Hematopoietic multipotent progenitor cell treated with erythropoietin and hydrocortisone succinate and interleukin-3 and kit ligand, for 6 days (in vitro differentiated cells): ENCODE measurements at places on chromosomes 7 and 10.

- no peak for DNase-seq
These were observed 140.3 kb downstream of the VIPR2 start for GRCh38 chr7:159004411-159004810.

GRCh38 chr10:3803927-3804741 is 19.1 kb upstream of the KLF6 start:
- DNase-seq, result peak; percentile 97

GRCh38 chr7:19322002-19322401 is 176.8 kb upstream of the FERD3L start:
- no peak for DNase-seq

DNA sequence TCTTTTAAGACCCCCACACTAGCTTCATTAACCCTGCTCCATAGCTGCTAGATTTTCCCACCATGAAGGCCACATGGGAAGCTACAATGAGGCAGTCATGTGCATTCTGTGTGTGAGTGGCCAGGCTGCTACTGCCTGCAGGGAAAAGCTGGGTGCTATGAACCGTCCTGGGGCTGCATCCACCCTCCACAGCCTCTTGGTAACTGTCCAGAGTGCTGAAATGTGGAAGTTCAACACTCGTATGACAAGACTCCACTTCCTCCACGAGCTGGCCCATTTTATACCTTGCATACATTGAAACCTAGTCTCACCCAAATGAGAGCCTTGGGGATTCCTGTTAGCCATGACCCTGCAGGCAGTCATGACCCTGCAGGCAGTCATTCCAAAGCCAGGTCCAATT is 59.4 kb downstream of the CUZD1 start:
- DNase-seq, result peak; percentile 72

DNA sequence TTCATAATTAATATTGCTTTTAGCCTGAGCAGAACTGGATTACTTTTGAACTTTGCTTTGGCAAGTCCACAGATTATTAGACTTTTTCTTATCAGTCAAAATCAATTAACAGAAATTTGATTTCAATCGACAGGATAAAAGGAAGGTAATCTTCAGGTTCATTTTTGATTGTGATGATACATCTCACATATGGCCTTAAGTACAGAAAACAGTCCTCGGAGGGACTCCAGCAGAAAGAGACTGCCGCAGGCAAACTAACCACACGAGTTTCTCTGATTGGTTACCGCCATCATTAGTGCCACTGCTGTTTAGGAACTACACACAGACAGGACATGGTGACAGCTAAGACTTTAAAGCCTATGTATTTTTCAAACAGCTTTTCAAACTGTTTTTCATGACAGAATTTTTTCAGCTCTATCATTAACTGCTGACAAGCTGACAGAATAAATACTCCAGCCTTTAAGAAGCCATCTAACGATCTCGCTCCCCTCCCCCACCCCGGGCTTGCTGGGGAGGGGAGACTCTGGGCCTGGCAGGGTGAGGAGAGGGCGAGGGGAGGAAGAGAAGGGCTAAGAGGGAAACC is 668.2 kb downstream of the KCNMA1 start:
- no peak for DNase-seq

- DNase-seq, result no peak
These were observed 8.3 kb downstream of the CDK14 start for GRCh38 chr7:90604383-90604782.
